Dermis blood vessel endothelial cell (primary cell): ENCODE measurements at places on chromosomes 7 and 10.
A peak's percentile ranks its signal among the peaks of the same experiment; 100 is the strongest.

DNA sequence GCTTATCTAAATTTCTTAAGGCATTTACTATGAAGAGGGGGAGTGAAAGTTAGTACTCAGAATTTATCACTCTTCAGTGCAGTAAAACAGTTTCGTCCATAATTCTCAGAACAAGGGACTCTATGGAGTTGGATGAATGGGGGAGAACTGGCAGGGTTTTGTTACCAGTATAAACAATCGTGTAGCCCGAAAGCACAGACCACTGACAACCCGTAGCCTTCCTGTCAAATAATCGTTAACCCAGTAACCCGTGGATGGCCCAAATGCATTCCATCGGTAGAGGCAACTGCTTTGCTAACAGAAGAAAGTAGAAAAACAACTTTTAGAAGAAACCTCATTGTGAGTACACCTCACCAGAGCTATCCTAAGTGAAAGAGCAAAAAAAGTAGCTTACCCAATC is 583.9 kb downstream of the NXPH1 start:
- DNase-seq, result no peak

GRCh38 chr7:121847041-121847440 is 25.9 kb upstream of the PTPRZ1 start:
- DNase-seq, result no peak

DNA sequence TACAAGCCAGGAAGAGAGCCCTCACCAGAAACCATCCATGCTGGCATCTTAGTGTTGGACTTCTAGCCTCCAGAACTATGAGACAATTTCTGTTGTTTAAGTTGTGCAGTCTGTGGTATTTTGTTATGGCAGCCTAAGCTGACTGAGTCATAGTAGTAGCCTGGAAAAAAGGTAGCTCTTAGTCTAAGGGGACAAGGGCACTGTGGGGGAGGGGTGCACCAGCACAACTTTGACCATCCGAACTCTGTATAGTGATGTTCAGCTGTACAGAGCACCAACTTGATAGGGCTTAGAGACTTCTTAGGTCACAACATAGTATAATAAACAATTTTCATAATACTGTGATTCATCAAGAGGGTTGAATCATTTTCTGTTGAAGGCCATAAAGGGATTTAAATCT is 14.3 kb downstream of the EIF4EBP2 start:
- no peak for DNase-seq

DNA sequence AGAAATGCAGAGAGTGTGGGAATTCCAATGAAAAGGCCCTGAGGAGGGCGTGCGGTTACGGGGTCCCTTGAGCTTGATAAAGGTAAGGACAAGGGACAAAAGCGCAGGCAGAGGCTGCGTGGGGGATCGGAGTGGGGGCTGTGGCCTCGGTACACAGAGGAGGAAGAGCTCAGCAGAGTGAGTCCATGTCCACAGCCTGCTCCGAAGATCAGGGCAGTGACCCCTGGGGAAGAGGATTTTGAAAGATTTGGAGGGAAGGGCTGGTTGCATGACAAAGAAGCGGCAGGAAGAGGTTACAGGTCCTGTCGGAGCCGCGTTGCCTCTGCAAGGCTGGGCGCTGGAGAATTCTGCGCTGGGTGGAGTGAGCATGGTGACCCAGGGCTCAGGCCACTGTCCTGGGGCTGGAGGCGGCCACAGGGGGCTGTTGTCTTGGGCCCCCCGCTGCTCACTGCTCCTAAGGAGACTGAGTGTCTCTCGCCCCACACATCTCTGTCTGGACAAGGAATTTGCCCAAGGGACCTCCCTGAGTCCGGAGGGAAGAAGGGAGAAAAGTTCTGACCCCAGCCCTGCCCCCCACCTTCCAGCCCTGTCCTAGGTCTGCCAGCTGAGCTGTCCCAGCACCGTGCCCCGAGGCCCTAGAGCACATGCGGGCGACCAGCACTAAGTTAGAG is 69.8 kb upstream of the INSIG1 start:
- no peak for DNase-seq

DNA sequence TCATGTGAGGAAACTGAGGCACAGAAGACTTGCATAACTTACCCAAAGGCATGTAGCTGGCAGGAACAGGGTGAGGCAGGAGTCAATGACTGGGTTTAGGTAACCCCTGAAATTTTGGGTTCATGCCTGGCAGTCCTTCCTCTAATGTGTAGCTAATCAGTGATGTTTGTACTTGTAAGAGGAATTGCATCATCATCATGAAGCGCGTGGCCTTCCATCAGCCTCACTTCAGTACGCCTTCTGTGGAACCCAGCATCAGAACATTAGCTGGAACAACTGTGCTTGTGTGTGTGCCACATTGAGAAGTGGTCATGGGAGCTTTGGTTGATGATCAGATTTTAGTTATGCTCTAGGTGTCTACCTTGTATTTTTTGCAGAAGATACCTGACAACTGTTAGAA is 18.2 kb upstream of the STMP1 start:
- no peak for DNase-seq

- DNase-seq, result no peak
Measured at GRCh38 chr10:1715821-1716220, 21.5 kb downstream of the ADARB2 start.

DNA sequence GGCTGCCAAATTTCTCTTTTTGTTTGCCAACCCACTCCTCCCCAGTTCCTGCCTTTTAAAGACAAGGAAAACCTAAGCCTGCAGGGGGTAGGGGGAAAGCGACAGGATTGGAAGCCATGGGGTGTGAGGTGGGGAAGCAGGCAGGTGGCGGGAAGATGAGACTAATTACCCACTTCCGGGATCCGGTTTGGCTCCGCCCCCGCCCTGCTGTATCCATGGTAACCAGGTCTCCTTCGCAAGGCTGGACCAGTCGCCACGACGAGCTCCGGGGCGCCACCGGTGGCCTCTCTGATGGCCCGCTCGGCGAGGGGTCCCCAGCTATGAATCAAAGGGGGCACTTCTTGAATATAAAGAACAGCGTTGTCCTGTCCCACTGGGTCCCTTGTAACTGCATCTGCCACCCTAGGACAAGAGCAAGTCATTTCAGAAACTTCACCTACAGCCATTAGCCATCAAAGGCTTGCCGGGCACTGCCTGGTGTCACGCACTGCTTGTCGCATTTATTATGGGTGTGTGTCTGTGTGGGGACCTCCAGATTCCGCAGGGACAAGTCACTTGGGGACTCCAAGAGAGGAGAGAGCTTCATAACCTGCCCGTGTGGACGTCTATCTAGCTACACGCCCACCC is 55.4 kb upstream of the LMTK2 start:
- DNase-seq, result no peak

- DNase-seq, result peak; percentile 92
Measured at GRCh38 chr10:73771722-73772280, 10.0 kb upstream of the CHCHD1 start.

GRCh38 chr7:76294344-76295024 is 8.0 kb upstream of the HSPB1 start:
- DNase-seq, result peak; percentile 95

DNA sequence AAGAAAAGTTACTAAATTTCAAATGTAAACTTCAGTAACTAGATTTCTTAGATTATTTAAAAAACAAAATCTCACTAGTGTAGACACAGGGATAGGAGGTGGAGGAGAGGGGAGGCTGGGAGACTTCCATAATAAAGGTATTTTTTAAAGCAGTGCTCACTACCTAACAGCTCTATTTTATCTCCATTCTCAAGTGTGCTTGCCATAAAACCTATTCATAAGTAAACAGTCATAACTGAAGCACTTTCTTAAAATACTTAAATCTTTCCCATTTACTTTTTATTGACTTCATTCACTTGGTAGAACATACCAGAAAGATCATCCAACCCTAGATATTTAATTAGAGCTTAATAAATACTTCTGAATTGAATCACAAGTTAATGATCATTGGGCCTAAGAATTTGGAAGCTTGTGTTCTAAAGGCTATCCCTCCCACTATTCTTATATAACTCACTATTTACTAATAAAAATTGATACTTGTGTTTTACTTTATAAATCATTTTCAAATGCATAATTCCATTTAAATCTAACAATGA is 107.4 kb downstream of the SNX13 start:
- no peak for DNase-seq

DNA sequence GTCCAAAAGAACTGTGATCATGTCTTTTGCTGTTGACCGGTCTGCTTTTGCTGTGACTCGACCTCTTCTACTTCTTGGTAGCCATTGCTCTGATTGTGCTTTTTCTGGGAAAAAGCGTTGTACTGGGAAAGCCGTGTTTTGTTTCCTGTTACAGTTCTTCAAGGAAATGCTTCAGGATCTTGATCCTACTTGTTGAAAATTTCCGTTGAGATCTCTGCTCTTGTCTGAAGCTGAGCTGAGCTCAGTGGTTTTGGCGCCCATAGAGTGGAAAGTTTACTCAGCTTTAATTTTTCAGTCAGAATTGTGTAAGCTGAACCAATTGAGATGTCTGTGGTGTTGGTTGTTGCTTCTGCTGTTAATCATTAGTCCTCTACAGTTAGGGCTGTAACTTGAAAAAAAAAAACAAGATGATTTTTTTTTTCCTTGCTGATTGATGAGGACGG is 302.2 kb downstream of the CCDC3 start:
- DNase-seq, result peak; percentile 69

DNA sequence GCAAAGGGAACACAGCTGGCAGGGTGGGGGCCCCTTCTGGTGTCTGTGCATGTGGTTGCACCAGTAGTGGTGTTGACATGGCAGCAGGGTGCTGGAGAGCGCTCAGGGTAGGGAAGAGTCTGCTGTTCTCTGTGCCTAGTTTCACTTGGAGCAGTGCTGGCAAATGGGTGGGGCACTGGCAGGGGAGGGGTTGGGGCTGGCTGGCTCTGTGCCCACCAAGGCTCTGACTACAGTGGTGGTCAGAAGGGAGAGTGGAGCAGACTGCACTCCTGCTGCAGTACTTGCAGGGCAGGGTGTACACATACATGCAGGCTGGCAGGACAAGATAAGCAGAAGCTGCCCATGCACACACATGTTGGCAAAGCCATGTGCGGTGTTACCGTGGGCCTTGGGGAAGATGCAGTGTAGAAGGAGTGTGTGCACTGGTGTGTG is 18.2 kb downstream of the FAM25A start:
- no peak for DNase-seq

- DNase-seq, result no peak
Measured at GRCh38 chr10:69311309-69311708, 33.0 kb downstream of the HK1 start.

- DNase-seq, result no peak
Measured at GRCh38 chr7:61576-62360, 130.6 kb upstream of the FAM20C start.

GRCh38 chr7:4080954-4081353 is 601.1 kb upstream of the FOXK1 start:
- DNase-seq, result no peak

DNA sequence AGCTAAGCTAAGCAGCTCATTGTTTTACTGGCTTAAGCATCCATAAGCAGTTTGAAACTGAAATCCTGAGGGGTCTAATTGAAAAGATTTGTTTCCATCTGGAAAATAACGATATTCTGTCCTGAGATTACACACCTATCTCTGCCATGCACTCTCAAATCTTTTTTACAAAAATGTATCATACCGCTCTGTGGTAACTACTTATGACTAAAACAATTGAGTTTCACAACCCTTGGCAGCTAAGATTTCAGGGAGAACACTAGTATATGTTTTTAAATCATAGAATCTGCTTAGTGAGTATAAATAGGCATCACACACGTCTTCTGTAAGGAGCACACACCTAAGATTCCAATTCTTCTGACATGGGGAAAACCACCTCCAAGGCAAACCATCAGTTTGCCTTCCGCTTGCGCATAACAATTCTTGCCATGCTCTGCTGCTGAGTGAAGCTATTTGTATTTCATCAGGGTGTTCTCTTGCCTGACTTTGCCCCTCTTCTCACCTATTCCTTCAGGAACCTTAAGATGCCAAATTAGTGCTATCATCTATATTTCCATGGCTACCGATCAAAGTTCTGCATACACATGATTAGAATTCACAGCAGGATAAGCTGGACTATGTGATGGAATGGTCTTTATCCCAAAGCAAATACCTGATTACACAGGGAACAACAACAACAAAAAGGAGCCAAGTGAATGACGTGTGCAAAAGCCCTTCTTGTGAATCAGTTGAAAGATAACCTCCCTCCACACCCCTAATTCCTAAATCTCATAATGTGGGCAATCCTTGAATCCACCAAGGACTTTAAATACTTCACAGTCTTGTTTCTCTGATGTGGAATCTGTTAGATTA is 40.9 kb downstream of the PRPF18 start:
- no peak for DNase-seq

GRCh38 chr10:12107781-12108180 is 21.7 kb upstream of the SEC61A2 start:
- DNase-seq, result peak; percentile 78

- DNase-seq, result peak; percentile 53
Measured at GRCh38 chr10:104345941-104346340, 7.7 kb upstream of the ITPRIP start.

GRCh38 chr10:72744566-72744965 is 52.6 kb downstream of the MCU start:
- DNase-seq, result no peak

- no peak for DNase-seq
Measured at GRCh38 chr7:113824117-113824823, 94.5 kb downstream of the PPP1R3A start.

- no peak for DNase-seq
Measured at GRCh38 chr10:89710753-89711152, 9.4 kb downstream of the KIF20B start.

DNA sequence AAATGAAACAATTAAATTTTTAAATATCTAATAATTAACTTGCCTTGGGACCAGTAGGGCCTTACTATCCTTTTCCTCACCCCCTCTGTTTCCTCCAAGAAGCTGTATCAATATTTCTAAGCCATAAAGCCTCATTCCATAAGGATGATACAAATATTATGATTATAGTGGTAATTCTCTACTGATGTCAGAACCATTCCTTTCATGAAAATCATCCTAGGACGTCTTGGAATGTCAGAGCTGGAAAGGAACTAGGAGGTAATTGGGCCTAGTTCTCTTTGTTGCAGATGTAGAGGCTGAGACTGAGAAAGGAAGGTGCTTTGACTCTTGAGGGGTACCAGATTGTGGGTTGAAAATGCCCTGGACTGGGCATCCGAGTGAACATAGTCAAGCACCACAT is 766.7 kb upstream of the GHITM start:
- DNase-seq, result no peak

GRCh38 chr10:131532745-131533341 is 221.3 kb upstream of the TCERG1L start:
- no peak for DNase-seq

DNA sequence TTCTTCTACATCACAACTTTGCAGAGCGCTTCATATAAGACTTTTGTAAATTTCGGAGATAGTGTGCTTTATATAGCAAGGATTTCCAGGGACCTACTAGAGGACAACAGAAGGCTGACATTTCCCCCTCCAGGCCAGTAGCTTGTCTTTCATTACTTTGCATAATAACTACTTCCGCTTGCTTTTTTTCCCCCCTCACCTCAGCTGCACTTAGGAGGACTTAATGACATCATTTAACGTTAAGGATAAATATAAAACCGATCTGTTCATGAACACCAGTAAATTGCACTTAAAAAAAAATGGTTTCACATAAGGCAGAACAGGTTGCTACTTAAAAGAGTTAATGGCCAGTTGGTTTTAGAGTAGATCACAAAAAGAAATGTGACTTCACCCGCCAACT is 172.3 kb downstream of the AUTS2 start:
- DNase-seq, result no peak

- DNase-seq, result peak; percentile 77
Measured at GRCh38 chr7:140342727-140343514, 55.4 kb downstream of the SLC37A3 start.
